ENCODE measurements at places on chromosomes 4 and X.

DNA sequence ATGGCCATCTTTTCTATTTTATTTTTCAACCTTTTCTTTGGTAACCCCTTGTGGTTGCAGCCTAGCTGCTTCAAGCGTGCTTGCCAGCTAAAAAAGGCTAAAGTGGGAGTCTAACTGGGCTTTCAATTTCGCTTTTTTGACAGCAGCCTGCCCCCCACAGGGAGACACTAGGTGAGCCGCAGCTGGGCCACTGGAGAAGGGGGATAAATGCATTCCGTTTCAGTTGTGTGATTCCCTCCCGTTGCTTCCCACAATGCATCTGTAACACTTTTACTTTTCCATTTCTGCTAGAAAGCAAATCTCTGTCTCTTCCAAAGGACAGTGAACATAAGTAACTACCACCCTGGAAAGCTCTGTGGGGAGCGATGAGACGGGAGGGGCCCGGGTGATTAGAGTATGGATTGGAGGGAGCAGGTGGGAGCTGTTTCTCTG, 86.3 kb upstream of the RAPGEF2 start:
- peak; percentile 53 for DNase-seq

DNA sequence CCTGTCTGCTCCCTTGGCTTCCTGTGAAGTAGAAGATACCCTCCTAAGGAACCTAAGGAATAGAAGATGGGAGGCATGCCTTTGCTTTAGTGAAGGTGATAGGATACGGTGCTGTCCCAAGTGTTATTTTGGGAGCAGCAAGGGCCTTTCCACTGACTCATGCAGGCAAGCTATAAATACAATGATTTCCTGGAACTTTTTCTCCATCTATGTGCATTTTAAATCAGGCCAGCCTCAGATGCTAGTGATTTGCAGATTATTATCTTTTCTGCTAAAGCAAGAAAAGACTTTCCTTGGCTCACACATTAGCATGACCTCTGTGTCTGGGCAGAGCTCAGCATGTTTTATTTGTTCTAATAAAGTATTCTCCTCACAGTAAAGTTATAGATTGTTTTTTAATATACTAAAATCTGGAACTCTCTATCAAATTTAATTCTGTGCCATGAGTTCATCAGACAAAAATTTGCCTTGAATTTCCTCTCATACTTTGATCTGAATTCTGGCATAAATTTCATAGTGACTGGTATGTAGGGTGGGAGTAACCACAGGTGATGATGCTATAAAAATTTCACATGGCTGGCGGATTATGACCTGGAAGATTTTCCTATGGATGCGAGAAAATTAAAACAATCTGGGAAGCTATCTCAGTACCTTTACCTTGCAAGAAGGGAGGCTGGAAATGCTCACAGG, 131.7 kb downstream of the REPS2 start:
- no peak for DNase-seq

DNA sequence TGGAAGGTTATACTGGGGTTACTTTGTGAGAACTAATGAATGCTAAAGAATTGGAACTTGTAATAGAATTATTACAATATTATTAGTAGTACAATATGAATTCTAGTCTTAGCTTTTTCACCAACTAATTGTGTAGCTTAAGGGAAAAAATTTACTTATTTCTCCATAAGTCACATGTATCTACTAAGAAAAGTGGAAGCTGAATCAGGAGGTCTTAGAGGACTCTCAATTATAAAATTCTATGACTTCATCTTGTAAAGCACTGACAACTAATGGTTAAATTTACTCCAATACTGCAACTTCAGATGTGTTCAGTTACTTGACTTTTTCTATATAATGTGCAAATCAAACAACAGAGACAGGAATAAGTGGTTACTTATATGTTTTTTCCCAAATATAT, 899 bp upstream of the TMPRSS11D start:
- DNase-seq = no peak

- DNase-seq = no peak
These were observed 2.0 kb upstream of the PGK1 start for GRCh38 chrX:78102091-78102490.

DNA sequence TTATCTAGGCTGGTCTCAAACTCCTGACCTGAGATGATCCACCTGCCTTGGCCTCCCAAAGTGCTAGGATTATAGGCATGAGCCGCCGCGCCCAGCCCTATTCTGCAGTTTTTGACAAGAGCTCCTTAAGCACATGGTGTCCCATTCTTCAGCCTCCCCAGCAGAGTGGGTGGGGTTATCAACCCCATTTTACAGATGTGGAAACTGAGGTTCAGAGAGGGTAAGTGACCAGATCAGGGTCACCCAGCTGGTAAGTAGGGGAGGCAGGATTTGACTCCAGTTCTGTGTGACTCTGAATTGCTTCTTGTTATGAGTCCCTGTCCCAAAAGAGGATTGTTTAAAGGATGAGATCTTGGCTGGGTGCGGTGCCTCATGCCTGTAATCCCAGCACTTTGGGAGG, 14.5 kb downstream of the MAN2B2 start:
- no peak for DNase-seq

- peak; percentile 45 for DNase-seq
These were observed 13.6 kb downstream of the FTHL17 start for GRCh38 chrX:31058284-31058683.

GRCh38 chr4:57053508-57053907, 56.7 kb downstream of the IGFBP7 start:
- no peak for DNase-seq

DNA sequence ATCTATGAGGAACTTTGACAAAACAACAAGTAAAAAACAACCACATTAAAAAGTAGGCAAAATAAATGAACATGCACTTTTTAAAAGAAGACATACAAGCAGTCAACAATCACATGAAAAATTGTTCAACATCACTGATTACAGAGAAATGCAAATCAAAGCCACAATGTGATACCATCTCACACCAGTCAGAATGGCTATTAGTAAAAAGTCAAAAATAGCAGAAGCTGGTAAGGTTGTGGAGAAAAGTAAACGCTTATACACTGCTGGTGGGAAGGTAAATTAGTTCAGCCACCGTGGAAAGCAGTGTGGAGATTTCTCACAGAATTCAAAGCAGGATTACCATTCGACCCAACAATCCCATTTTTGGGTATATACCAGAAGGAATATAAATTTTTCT, 17.0 kb upstream of the LNX1 start:
- DNase-seq = no peak

- no peak for DNase-seq
These were observed 9.5 kb upstream of the HPGDS start for GRCh38 chr4:94352163-94352562.

DNA sequence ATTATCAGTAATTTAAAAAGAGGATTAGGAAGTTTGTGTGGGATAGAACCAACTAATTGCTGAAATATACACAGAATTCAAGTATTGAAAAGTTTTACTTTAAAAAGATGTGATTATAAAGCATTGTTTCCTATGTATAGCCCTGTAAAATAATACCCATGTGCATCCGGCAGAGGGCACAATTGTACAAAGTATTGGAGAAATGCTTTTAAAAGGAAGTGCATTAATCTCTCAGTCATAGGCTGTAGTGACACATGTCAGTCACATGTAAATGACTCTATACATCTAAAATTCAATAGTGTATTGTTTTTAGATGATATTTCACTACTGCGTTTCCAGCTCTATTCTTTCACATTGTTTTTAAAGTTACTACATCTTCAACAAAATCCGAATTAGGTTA, 9.7 kb upstream of the GEMIN8 start:
- peak; percentile 54 for DNase-seq

GRCh38 chr4:54038056-54038455, 26.3 kb downstream of the CHIC2 start:
- no peak for DNase-seq

GRCh38 chrX:129754056-129755024, 15.6 kb downstream of the XPNPEP2 start:
- DNase-seq = no peak

DNA sequence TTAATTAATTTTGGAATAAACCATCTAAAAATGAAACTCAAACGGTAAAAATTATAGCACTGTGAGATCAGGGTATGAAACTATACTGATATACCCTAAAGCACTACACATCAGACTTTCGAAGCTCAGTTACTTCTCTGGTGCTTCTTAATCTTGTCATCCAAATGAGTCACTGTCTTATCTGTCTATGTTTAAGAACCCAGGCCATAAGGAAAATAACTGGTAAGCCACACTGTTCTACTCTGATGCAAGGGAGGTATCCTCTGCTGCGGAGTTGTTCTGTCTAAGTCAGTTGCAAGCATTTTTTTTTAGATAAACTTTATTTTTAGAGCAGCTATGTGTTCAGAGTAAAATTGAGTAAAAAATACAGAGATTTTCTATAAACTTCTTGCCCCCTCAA, 830.8 kb upstream of the POU3F4 start:
- no peak for DNase-seq

- no peak for DNase-seq
These were observed 517.1 kb upstream of the ZFP42 start for GRCh38 chr4:187478292-187479140.

GRCh38 chr4:20313237-20314030, 61.7 kb downstream of the SLIT2 start:
- DNase-seq = no peak

GRCh38 chrX:112837531-112837930, 3.1 kb downstream of the AMOT start:
- no peak for DNase-seq

- no peak for DNase-seq
These were observed 42.0 kb upstream of the HUWE1 start for GRCh38 chrX:53728506-53728905.

DNA sequence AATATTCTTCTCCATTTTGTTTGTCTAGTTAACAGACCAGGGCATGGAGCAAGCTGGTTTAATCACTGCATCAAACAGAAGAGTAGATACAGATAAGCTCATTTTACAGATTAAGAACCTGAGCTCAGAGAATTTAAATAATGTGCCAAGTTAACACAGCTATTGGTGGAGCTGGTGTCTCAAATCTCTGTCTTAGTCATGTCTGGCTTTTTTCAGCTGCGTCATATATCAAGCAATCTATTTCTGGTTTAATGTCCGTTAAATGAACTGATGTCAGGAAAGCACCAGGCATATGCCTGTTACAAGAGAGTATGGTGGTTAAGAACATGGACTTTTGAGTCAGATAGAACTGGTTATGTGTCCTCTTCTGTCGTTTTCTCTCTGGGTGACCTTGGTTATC, 79.8 kb upstream of the ADGRA3 start:
- no peak for DNase-seq

GRCh38 chrX:40423299-40423698, 157.5 kb upstream of the ATP6AP2 start:
- no peak for DNase-seq

GRCh38 chrX:13164611-13165010, 120.2 kb upstream of the FAM9C start:
- DNase-seq = peak; percentile 28

GRCh38 chr4:972651-973424, 531 bp downstream of the DGKQ start:
- no peak for DNase-seq

DNA sequence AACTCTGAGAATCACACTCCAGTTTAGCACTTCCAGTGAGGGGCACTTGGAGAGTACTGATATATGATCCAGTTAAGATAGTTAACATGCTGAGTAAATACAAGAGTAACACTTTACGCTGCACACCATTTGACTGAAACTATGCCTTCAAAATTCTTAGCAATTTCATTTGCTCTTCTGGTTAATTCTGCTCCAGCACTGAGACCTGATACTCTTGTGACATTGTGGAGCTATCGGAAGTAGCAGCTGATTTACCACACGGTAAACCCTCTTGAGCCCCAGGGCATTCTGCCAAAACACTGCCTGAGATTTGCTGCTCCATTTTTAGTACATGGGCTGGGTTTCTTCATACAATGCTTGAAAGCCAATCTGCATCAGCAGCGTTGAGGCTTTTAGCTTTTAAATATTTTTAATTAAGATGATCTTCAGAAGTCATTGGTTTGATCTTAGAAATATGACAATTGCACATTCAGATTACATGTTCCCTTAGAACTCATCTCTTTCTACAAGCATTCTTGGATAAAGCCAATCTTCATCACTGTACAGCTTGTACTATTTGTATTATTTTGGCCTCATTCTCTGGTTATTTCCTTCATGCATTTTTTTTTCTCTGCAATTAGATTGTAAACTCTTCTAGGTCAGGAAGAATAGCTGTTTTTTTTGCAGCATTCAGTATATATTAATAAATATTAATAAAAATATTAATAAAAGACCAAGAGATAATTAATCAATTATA, 67.8 kb upstream of the ETNPPL start:
- DNase-seq = peak; percentile 61

GRCh38 chr4:104017213-104017612, 297.4 kb upstream of the TACR3 start:
- no peak for DNase-seq

GRCh38 chrX:128616933-128617332, 564.7 kb upstream of the ACTRT1 start:
- no peak for DNase-seq

Data from NCI-H345 (cell line).